Kasumi-1 (cell line): ENCODE measurements at places on chromosomes 2 and 18.

DNA sequence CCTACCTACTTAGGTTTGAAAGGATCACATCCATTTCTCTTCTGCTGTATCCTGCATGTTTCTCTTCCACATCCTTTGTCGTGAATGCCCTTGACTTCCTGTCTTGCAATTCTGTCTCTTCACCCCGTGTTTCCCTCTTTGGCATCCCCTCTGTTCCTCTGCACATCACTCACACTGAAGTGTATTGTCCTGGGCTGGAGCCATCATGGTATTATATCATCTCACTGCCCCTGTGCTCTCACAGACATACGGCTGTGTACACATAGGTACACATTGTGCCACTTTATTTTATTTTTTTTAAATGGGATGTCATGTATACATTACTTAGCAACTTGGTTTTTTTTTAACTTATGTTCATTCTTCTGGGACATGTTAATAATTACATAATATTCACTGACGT is 291.6 kb downstream of the ALPK2 start:
- no peak for DNase-seq

DNA sequence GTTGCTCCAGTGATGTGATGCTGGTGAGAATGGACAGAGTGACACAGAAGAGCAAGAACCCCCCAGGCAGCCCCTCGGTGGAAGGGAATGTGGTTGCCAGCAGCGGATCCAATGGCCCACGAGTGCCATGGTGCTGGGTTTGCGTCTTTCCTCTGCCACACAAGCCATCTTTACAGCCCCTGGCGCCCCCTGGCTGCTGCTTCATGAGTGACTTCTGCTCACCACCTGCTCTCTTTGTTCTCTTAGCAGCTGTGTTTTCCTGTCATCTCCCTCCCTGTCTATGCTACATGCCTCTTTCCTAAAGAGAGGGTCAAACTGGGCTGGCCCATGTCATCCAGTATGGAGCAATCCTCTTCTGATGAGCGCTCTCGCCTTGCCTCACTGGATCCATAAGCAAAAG is 300.0 kb upstream of the SMIM21 start:
- peak; percentile 68 for DNase-seq

DNA sequence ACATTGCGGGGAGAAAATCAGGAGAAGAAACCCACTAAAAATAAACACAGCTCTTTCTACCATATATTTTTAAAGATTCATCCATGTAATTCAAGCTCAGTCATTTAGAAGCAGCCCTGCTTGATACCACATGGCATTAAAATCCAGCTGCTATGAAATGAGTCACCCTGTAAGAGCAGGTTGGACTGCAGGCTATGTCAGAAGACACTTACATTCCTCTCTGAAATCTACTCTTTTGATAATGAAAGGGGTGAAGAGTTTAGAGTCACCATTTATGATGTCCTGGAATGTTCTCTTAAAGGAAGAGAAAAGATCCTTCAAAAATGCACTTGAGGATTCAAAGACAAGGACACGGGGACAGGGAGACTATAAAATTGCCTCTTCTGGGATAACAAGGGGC is 100.6 kb upstream of the APCDD1 start:
- DNase-seq = no peak

DNA sequence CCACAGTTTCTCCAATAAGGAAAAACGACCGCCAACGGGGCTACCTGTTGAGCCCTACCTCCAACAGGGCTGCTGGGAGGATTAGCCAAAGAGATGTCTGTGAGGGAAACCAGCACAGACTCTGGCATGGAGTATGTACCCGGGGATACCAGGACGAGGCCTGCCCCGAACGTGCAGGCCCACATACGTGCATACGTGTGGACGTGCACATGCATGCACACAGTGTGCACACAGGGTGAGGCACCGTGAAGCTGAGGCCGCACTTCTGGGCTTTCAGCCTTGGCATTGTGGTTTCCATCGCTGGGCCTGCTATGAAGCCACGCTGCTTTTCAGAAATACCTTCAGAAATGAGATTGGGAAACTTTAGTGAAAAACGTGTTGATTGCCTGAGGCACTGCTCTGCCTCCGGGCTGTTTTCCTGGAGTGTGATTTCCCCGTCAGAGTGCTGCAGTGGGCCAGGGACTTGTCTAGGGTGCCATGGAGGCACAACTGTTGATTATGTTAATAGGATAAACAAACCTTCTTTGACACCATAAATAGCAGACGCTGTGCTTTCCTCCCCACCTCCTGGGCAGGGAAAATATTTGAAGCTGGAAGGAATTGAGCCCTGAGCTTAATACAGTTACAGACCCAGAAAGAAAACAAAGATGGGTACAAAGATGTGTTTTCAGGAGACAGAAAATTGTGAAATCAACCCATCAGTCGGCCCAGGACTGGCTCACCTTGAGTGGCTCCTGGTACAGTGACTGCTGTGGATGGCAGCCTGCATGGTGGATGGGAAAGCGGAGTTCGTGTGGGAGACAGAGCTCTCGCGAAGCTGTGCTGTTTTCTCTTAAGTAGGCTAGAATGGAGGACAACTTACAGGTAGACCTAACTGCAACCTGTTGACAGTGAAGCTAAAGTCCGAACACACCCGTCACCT is 182.3 kb downstream of the FAM210A start:
- DNase-seq = no peak

DNA sequence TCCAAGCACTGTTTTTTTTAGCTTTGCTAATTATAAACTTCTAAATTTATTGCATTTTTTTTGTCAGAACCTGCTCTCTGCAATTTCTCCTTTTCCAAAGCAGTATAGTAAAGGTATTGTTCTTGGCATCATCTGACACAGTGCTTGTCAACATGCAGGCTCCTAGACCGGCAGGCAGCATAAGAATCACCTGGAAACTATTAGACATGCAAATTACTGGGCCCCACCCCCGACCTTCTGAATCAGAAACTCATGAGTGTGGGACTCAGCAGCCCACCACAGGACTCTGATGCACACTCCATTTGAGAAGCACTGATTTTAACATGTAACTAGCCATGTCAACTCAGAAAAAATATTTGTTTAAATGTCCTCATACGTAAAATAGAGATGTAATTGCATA is 551.1 kb upstream of the CELF4 start:
- no peak for DNase-seq

DNA sequence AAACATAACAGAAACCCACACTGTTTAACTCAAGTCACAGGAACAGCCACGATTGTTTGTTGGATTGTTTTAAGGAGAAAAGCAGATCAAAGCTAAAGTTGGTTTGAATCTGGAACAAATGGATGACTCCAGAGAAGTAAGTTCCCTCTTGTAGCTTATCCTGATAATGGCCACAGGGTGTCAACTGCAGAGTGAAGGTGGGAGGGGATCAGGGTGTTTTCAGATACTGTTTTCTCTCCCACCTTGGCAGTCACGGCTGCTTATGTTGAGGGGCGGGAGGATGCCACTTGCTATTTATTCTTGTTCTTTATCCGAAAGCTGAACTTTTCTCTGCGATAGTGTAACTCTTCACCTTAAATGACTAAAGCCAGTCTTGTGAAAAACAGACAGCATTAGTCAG is 36.5 kb upstream of the INPP4A start:
- DNase-seq = no peak

DNA sequence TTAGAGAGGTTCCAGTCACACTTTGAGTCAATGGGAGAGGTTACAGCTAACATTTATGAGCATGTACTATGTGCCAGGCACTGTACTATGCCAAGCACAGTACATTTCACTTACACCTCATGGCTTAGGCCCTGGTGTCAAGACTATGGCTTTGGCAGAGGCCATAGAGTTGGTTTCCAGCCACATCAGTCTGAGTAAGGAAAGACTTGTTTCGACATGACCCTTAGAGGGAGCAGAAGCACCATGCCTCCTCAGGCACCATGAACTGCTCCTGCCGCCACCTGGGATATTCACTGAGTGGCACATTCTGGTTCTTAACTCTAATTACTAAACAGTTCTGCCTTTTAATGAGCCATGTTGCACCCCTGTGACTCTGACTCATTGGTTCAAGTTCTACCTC is 12.7 kb downstream of the DGUOK start:
- DNase-seq = peak; percentile 27

DNA sequence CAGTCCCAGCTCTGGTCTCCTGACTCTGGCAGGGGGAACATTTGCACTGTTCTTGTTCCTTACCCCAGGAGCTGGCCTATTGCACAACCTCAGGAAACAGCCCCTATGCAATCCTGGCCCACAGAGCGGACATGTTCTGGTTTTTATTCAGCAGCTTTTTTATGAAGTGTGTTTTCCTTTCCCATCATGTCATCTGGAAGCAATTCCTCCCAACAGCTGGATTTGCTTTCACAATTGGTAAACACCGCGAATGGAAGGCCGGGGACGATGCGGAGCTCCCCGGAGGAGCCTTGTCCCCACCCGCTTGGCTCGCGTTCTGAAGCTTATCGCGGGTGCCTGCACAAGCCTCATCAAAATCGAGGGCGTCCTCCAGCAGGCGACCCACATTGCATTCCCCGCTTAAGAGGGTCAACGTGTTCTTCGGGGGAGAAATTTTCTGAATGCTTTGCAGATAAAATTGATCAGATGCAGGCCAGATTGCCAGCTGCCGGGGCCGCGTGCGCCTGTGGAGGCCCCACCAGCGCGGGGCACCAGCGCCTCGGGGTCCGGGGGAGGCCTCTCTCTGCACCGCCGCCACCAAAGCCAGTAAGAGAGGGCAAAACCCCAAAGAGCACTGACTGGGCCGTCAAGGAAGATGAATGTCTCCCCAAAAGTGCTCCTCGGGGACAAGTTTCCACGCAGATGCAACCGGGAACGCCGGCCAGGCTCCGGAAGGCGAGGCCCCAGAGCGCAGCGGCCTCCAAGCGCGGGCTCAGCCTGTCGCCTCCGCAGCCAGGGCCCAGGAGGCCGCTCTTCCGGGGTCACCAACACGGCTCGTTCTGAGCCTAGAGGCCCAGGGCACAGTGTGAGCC is 60.3 kb upstream of the SP3 start:
- DNase-seq = peak; percentile 88

- no peak for DNase-seq
Measured at GRCh38 chr2:173146590-173146989, 70.9 kb downstream of the MAP3K20 start.

DNA sequence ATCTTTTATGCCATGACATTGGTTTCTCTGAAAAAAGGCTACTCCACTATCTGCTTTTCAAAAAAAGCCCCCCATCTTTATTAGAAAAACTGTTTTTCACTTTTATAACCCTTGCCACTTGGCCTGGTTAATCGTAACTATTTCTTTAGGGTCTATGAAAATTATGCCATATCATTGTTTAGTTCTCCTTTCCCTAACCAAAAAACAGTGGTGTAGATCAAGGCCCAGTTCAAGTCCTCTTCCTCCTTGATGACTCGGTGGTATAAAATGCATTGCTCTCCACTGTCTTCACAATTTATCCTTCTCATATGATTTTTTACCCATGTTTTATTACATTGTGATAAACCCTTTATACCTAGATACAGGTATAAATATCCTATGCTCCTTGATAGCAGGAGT is 205.5 kb downstream of the ZNF521 start:
- no peak for DNase-seq

- DNase-seq = no peak
Measured at GRCh38 chr2:239162141-239162821, 238.5 kb downstream of the HDAC4 start.

- DNase-seq = no peak
Measured at GRCh38 chr2:39069890-39070465, 50.9 kb downstream of the SOS1 start.

GRCh38 chr2:176865336-176865735 is 347.3 kb upstream of the HNRNPA3 start:
- peak; percentile 62 for DNase-seq

- DNase-seq = no peak
Measured at GRCh38 chr2:191222507-191222906, 22.7 kb upstream of the MYO1B start.

DNA sequence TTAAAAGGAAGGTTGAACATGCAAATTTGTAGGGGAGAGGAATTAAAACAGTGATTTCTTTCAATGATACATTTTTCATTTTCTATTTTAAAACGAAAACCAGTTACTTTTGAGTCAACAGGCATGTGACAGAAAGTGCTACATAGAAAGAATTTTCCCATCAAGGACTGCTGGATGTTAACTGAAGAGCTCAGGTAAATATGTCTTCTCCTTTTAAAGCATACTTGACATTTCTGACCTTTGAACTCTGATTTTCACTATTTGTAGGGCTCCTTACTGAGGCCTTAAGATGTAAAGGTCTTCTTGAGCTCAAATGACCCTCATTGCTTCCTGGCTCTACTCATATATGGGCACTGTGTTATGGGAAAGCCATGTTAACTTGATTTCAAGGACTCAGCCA is 32.4 kb downstream of the FIGN start:
- no peak for DNase-seq

GRCh38 chr2:50221106-50221505 is 810.8 kb downstream of the NRXN1 start:
- no peak for DNase-seq

GRCh38 chr2:150465703-150466569 is 21.5 kb downstream of the RND3 start:
- no peak for DNase-seq

- DNase-seq = peak; percentile 65
Measured at GRCh38 chr18:45839414-45840395, 14.2 kb downstream of the SIGLEC15 start.

DNA sequence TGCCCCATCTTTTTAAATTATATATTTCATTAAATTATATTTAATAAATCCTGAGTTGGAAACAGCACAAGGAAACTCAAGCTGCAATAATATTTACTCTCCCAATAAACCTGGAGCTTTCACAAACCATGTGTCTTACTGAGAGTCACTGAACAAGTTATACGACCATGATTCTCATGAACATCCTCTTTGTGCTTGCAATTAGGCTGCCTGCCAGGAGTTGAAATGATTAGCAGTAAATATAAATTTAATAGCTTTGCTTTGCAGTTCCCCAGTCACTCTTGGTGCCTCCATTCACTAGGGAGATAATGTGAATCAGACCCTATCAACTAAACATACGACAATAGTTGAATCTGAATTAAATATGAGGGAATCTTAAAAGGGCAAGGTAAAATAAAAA is 905.1 kb downstream of the NRXN1 start:
- DNase-seq = no peak

- DNase-seq = no peak
Measured at GRCh38 chr18:13436576-13436975, 218.0 kb downstream of the LDLRAD4 start.

- no peak for DNase-seq
Measured at GRCh38 chr18:1094409-1094808, 189.7 kb downstream of the ADCYAP1 start.

GRCh38 chr2:9003366-9003615 is 193 bp downstream of the MBOAT2 start:
- no peak for DNase-seq

- DNase-seq = no peak
Measured at GRCh38 chr2:222734703-222735014, 63.2 kb downstream of the MOGAT1 start.

GRCh38 chr18:13930964-13931363 is 15.6 kb upstream of the MC2R start:
- DNase-seq = no peak

DNA sequence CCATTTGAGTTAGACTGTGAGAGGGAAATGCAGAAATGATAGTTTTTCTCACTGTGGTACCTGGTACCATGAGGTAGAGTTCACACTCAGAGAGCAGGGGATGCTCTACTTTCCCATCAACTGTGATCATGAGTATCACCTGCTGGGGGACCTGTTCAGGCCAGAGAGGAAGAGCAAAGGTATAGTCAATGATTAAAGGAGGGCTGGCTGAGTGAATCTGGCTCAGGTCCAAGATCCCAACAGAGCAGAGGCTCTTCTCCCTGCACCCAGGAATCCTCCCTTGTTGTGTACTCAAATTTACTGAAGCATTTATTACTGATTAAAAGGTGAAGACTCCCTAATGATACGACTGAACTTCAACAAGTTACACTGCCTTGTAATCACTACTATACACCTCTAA is 104.6 kb upstream of the CHRNA1 start:
- DNase-seq = no peak
